T-helper 17 cell (primary cell): ENCODE measurements at places on chromosomes 1 and 21.

DNA sequence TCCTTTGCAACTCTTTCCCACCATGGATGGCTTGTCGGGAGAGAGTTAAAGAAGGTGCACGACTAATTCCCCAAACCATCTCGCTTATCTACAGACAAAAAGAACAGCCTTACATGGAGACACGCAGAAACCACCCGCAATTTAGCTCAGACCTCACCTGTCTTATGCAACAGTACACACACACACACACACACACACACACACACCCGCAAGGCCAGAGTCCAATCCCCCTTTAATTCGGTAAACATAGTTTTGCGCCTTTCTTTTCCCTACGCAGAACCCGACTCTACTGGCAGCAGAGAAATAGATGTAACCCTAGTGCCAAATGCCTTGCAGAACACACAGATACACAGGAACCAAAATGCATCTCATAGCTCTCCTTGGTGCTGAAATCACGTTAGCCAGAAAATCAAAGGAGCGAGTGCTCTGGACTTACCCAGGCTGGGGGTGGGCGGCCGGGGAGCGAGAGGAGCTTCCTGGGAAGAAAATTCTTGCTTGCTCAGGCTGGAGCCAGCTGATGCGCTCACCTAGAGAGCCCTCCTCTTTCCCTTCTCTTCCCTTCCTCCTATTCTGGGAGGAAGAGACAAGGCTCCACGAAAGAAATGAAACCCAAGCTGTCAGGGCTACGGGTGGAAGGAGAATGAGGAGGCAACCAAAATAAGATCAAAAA lies 470 bp downstream of the TNR start:
- DNase-seq = no peak

GRCh38 chr1:88191917-88192316 lies 492.2 kb upstream of the PKN2 start:
- no peak for DNase-seq

DNA sequence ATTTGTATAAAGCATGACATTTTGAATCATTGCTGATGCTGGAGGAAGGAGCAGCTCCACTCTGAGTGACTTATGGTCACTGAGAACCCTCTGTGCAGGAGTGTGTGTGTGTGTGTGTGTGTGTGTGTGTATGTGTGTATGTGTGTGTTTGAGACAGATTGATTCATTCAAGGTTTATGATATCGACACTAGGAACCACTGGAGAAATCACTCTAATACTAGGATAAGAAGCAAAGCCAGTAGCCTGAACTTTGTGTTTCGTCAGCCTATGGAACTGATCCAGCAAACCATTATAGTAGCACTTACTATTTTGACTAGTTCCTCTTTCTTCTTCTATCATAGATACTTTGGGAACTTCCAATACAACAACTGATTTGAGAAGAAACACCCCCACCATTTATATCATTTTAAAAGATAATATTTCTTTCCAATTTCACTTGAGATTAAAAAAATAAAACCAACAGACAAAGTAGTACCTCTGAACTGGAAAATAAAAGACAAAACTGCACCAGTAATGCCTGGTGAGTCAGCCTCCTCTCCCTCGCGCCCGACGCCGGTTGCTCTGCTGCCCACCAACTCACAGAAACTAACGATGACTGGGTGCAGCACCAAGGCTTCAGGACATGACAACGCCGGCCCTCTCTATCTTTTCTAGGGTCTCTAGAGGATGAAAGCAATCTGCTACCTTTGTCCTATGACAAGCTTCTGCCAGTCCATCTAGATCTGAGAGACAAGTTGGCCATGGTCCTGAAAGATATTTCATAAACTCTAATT lies 20.9 kb downstream of the SLAMF1 start:
- no peak for DNase-seq

DNA sequence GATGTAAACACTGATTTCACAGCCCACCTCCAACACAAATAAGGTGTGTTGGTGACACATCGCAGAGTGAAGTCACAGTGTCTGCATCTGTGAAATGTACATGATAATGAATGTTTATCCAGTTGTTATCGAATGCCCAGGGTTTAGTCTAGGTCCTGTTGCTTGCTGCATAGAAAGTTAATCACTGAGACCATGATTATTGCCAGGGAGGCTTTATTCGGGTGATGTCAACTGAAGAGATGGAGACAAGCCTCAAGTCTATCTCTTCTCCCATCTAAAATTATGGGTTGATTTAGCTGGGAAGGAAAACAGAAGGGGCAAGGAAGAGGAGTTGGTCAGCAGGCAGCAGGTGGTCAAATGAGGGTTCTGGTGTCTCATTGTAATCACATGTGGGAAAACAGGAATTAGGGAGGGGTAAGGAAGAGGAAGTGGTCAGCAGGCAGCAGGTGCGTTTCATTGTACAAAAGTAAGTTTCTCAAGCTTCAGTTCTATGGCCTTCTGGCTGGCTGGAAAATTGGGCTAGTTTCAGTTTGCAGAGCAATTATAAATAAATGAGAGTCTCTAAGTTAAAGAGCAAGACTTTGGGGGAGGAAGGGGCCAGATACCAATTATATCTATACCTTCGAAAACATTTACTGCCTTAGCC lies 146.3 kb upstream of the DNAH14 start:
- DNase-seq = no peak

DNA sequence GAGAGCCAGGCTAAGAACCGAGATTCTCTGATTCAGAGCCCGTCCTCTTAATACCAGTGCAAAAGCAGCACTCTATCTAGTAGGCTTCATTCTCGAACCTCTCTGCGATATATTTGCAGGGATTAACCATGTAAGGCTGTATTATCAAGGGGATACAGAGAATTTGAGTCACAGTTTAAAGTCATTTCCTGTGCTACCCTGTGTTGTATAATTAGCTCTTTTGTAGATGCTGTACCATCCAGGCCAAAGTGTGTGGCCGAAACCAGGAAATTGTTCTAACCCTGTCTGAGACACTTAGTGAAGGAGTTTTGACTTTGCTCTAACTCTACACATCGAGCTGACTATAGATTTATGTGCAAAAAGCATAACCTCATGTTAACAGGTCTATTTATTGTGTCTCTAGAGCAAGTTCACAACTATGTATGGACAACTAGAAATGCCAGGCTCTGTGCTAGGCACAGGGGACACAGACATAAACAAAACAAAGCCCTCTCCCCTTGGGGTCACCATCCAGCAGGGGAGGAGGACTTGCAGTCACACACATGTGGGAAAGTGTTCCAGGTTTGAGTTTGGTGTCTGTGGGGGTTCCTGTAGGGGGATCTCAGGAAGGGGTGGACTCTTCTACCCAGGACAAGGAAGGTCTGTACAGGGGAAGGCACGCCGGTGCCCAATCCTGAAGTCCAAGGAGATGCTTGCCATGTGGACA lies 182.2 kb downstream of the DHRS3 start:
- DNase-seq = no peak

DNA sequence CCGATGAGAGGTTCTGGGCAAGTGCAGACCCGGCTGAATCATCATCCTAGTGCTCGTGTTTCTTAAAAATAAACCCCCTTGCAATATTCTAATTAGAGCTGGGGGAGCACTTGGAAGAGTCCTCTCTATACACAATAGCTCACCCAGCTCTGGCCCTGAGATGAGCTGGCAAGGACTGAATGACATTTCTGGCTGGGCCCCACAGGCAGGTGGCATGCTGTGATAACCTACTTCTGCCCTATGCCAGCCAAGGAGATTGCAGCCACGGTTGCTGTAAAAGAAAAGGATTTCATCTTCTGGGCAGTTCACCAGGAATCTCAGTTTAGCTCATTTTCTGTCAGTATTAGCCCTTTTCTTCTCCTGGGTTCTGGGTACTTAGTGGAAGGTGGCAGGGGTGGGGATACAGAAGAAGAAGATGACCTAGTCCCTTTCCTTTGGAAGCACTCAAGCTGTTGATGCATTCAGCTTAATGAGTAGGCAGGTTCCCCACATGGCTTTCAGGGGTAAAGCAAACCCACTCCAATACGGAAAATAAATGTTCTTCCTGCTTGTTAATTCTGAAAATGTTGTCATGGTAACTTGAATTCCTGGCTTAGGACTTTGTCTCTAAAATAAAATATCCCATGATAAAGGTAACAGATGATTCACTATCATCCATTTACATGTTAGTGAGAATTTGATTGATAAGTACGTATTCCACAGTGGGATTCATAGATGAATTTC lies 32.2 kb downstream of the VASH2 start:
- DNase-seq = no peak

GRCh38 chr1:23211955-23212354 lies 5.3 kb downstream of the HTR1D start:
- DNase-seq = no peak

DNA sequence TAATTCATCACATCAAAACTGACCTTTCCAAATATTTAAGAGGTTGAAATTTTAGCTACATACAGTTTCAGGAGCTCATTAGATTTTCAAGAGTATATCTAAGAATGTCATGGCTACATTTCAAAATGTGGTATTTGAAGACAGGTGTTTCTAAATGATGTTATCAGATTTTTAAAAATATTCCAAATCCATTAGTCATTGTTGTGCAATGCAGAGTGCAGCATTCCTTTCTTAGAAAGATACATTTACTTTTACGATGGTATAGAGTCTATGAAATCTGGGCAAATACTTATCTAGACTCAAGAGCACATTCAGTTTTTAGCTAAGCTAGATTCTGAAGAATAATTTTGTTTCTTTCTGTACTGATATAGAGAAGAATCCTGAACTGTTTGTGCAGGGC lies 230.3 kb downstream of the CHRM3 start:
- no peak for DNase-seq
